Temporal lobe (tissue), 4 donors: ENCODE measurements at places on chromosomes 3 and 15. TPM values are rescaled to one million over a fixed set of nuclear protein-coding genes. Genes with fewer than 3 reads are reported as not detected.

SLC51B gene
- total RNA-seq, result not detected

IMPG2 gene
- 1.7 TPM for total RNA-seq

NPAP1 gene
- 0.49 TPM for total RNA-seq

SV2B gene
- 37.1 TPM for total RNA-seq

TSEN2 gene
- total RNA-seq, result 22.4 TPM

ITPKA gene
- 1.2 TPM for total RNA-seq
